ENCODE measurements at places on chromosomes 4 and X.

GRCh38 chr4:121198251-121198650 is 34.1 kb upstream of the TNIP3 start:
- no peak overlapping the region for H3K27ac ChIP-seq
- no peak for DNase-seq
- H3K4me3 ChIP-seq = no peak overlapping the region

GRCh38 chrX:120755066-120755846 is 120.4 kb downstream of the CT47B1 start:
- no peaks in the 10 kb centered on the region for H3K36me3 ChIP-seq
- H3K27me3 ChIP-seq = no peaks in the 10 kb centered on the region
- H3K4me1 ChIP-seq = no peaks in the 10 kb centered on the region
- no peak for DNase-seq
- no peak overlapping the region for H3K4me3 ChIP-seq

DNA sequence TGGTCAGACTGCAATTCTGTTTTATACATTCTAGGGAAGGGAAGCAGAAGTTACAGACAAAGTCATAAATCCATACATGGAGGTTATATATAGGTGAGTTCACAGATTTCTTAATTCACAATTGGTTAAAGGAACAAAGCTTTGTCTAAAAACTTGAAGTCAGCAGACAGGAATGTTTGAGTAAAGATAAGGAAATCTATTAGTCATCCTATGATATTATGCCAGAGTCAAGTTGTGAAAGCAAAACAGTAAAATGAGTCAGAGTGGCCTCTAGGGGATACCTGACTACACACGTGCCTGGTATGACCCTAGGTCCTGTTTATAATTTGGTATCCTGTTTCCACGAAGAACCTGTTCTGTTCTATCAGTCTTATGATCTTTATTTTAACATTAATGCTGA is 31.5 kb downstream of the ACTRT1 start:
- H3K27ac ChIP-seq = no peak overlapping the region

- DNase-seq = no peak
- H3K36me3 ChIP-seq = no peaks in the 10 kb centered on the region
- no peak overlapping the region for H3K4me3 ChIP-seq
- no peaks in the 10 kb centered on the region for H3K4me1 ChIP-seq
Measured at GRCh38 chrX:107355533-107355932, 93.9 kb upstream of the FRMPD3 start.

DNA sequence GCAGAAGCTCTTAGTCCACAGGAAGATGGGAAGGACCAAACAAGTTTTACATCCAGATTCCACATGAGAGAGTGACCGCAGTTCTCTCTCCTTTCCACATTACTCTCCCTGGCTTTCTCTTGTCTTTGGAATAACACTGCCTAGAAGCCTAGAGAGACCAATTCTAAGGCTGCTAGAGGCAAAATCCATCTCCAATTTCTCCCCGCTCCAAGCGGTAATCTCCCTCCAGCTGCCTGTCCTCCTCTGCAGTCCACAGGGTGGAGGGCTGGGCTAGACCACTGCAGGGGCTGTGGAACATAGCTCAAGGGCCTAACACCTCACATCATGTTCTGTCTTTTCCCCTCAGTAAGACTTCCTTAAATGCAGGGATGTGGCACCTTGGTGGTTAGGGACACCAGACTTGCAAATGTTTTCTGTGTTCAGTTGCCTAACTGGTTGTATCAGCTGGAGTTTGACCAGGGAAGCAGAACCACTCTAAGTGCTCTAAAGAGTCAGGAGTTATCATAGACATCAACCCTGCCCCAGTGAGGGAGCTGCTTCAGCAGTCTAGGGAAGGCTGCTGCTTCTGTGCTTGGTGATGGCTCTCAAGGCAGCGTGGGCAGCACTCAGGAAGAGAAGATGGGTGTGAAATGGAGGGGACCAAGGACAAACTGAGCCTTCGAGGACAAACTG is 423.1 kb downstream of the BCOR start:
- H3K36me3 ChIP-seq = no peaks in the 10 kb centered on the region
- no peak overlapping the region for H3K27ac ChIP-seq
- no peaks in the 10 kb centered on the region for H3K27me3 ChIP-seq
- no peak for DNase-seq

DNA sequence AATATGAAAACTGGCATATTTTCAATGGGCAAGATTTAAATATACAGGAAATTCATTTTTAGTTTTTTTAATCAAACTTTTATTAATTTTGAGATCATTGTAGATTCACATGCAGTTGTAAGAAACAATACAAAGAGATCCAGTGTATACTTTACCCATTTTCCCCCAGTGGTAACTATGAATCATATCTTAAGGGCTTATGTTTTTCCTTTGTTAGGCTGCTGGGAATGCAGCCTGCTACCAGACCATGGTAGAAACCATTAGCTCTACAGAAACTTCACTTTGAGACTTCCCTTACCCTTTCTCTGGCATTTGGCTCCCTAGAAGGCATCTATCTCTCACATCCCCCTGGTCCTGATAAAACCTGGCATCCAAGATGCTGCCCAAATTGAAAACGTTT is 147.6 kb upstream of the EOLA2 start:
- no peaks in the 10 kb centered on the region for H3K36me3 ChIP-seq
- no peaks in the 10 kb centered on the region for H3K27me3 ChIP-seq
- no peak overlapping the region for H3K4me3 ChIP-seq
- H3K27ac ChIP-seq = no peak overlapping the region
- no peak for DNase-seq

DNA sequence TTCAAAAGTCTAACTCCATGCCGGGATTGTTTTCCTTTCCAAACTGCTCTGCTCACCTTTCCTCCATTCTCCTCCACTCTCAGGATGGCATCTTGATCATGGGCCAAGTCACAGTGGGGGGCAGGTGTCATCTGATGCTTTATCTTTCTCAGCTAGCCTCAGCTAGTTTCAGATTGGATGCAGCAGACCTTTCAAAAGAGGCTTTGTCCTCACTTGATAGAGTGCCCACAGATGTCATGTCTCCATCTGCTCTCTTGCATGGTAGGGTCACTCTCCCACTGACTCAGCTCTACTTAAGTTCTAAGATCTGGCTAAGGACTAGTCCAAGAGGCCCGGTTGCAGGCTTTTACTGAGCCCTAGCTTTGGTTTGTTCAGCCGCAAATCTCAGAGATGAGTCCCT is 341.8 kb upstream of the GALNT7 start:
- DNase-seq = no peak
- no peaks in the 10 kb centered on the region for H3K27me3 ChIP-seq
- no peaks in the 10 kb centered on the region for H3K4me1 ChIP-seq
- no peak overlapping the region for H3K27ac ChIP-seq

DNA sequence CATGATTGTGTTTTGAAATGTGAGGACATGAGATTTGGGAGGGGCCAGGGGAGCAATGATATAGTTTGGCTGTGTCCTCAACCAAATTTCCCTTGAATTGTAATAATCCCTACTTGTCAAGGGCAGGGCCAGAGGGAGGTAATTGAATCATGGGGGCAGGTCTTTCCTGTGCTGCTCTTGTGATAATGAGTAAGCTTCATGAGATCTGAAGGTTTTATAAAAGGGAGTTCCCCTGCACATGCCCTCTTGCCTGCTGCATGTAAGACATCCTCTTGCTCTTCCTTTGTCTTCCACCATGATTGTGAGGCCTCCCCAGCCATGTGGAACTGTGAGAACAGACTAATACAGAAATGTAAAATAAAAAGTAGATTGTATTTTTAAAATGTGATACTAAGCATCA is 1294.9 kb downstream of the ADGRL3 start:
- no peak overlapping the region for H3K4me3 ChIP-seq
- H3K4me1 ChIP-seq = no peaks in the 10 kb centered on the region
- H3K36me3 ChIP-seq = no peaks in the 10 kb centered on the region
- no peak overlapping the region for H3K27ac ChIP-seq

DNA sequence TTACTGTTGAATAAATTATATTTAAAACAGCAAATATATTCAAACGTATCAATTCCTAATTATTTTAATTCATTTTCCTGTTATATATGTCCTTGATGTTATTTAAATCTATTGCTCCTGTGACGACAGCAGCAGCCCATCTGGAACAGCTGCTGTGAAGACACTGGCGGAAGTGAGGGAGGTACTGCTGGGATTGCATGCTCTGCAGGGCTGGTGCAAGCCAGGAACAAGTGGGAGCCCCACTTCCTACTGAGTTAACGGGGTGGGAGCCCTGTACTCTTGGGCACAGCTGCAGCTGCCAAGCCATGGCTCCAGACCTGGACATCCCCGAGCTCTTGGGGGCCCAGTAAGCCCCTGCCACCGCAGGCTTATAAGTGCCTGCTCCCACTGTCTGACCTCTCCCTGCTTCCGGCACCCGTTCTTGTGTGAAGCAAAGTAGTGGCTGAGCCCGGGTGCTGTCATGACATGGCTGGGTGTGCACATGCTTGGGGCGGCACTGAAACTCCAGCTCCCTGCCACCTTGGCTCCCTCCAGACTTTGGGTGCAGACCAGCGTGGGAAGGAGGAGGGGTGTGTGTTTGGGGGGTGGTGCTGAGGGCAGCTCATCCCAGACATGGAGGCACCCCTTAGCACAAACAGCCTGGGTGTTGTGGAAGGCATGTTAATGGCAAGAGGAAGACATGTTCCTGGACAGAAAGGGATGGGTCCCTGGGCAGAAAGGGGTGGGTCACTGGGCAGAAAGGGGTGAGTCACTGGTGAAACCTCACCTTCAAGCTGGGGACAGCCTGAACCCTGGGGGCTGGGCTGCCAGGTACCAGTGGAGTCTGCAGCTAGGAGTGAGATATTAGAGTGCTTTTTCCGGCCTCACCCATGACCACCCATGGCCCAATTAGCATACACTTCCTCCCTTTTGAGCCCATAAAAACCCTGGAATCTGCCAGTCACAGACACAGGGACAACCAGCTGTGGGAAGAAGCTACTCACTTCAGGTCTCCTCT is 1981.3 kb upstream of the IGFBP7 start:
- H3K4me3 ChIP-seq = no peak overlapping the region
- H3K27ac ChIP-seq = no peak overlapping the region
- H3K27me3 ChIP-seq = no peaks in the 10 kb centered on the region
- no peaks in the 10 kb centered on the region for H3K4me1 ChIP-seq

DNA sequence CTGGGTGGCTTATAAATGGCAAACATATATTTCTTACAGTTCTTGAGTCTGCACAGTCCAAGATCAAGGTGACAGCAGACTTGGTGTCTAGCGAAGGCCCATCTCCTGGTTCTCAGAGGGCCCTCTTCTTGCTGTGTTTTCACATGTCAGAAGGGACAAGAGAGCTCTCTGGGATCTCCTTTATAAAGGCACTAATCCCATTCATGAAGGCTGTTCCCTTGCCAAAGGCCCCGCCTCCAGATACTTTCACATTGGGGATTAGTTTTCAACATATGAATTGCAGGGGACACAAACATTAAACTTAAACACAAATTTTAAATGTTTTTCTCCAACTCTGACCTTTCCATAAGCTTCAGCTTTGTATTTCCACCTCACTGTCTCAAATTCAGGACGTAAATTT is 1135.0 kb upstream of the TENM3 start:
- no peaks in the 10 kb centered on the region for H3K4me1 ChIP-seq
- H3K27ac ChIP-seq = no peak overlapping the region

DNA sequence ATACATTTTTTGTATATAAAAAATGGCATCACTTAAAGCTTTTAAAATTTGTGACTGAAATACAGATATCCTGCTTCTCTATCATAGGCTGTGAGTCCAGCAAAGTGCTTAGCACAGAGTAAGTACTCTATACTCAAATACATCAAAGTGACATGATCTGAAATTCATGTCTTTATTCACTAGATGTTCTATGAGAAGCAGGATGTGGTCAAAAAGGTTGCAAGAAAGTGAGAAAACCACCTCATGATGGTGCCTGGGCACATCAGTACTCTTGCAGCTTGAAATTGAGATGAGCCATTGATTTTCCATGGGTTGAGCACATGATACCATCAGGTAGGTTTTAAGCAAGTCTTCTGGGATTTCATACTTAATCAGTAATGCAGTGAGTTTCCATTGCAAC is 20.4 kb upstream of the SFRP2 start:
- H3K27me3 ChIP-seq = peaks cover 3% of the 10 kb centered on the region
- no peak overlapping the region for H3K27ac ChIP-seq
- DNase-seq = peak; percentile 68
- H3K4me1 ChIP-seq = peaks cover 8% of the 10 kb centered on the region

GRCh38 chrX:23855569-23855968 is 52.2 kb downstream of the APOO start:
- H3K4me1 ChIP-seq = no peaks in the 10 kb centered on the region
- no peak for DNase-seq
- H3K27me3 ChIP-seq = no peaks in the 10 kb centered on the region
- no peak overlapping the region for H3K27ac ChIP-seq
- H3K4me3 ChIP-seq = no peak overlapping the region

- no peaks in the 10 kb centered on the region for H3K27me3 ChIP-seq
- no peaks in the 10 kb centered on the region for H3K4me1 ChIP-seq
- no peak overlapping the region for H3K27ac ChIP-seq
- DNase-seq = no peak
- no peak overlapping the region for H3K4me3 ChIP-seq
Measured at GRCh38 chrX:14015294-14015693, 14.4 kb downstream of the GEMIN8 start.

DNA sequence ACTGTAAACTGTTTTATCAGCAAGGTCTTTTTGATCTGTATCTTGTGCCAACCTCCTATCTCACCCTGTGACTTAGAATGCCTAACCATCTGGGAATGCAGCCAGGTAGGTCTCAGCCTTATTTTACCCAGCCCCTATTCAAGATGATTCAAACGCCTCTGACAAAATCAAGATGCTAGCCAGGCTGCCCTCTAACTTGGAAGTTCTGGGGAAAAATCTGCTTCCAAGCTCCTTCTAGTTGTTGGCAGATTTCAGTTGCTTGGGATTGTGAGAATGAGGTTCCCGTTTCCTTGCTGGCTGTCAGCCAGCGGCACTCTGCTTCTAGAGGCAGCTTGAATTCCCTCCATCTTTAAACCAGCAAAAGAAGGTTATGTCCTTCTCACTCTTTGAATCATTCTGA is 34.7 kb downstream of the LUZP4 start:
- no peak for DNase-seq
- H3K4me1 ChIP-seq = no peaks in the 10 kb centered on the region
- no peak overlapping the region for H3K4me3 ChIP-seq
- H3K27ac ChIP-seq = no peak overlapping the region
- H3K27me3 ChIP-seq = no peaks in the 10 kb centered on the region

Measured in natural killer cell (primary cell).